NCI-H526 (cell line): ENCODE measurements at places on chromosomes 13 and 19.

- DNase-seq = no peak
Measured at GRCh38 chr13:104823709-104824108, 1711.8 kb downstream of the EFNB2 start.

DNA sequence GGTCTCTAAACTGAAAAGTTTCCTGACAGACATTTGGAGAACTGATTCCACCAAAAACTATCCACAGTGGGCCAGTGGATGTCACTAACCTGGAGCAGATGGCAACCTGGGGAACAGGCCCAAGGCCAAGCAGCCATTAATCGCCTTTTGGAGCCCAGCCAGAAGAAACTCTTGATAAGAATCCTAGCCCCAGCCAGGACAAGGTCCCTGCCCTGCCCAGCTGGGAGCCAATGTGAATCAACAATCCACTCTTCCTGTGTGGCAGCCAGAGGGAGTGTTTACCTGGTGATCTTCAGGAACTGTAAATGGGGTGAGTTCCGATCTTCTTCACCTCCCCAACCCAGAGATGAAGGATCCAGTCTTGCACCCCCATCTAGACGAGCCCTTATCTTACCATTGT is 14.5 kb upstream of the IGSF23 start:
- DNase-seq = no peak

DNA sequence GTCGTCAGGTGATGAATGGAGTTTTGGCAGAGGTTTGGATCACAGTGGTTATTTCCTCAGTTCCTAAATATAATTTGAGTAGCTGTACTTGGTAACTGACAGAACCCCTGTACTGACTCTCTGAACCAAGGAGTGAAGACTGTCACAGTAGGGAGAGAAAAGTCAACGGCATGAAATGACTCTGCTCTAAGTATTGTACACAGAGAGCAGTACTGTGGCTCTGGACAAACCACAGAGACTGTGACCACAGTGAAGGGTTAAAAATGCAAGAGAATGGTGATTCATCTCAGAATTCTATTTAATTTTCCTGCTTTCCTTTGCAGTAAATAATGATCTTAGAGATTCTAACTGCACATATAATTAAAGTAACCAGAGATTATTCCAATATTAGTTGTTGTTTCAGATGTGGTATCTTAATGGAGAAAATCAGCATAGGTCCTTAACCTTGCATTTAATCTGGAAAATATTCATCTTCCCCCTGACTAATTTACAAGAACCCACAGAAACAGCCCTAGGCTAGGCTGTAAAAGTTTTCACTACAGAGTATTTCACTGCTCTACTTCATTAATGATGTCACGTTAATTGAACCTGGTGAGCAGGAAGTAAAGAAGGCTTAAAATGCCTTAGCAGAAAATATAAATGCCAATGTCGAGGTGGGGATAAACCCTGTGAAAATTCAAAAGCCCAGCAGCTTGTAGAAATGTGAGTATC is 221.9 kb downstream of the LIG4 start:
- no peak for DNase-seq

- DNase-seq = no peak
Measured at GRCh38 chr13:43326100-43326499, 302.7 kb downstream of the DNAJC15 start.

- no peak for DNase-seq
Measured at GRCh38 chr19:45126654-45127053, 33.7 kb downstream of the PPP1R37 start.

DNA sequence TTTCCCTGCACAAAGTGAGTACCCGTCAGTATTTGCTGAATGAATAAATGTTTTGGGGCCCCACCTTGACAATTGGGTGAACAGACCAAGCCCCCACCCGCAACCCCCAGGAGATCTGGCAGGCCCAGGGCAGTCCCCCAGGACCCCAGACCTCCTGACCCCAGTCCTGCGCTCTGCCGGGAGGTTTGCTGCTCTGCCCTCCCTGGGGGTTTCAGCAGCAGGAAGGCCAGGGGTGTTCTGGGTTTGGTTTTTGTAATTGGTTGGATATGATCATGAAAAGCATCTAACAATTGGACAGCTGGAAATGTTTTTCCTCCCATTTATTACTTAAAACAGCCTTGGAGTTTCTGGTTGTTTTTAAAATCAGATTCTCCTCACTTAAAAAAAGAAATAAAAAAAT is 193.8 kb downstream of the URI1 start:
- DNase-seq = no peak

DNA sequence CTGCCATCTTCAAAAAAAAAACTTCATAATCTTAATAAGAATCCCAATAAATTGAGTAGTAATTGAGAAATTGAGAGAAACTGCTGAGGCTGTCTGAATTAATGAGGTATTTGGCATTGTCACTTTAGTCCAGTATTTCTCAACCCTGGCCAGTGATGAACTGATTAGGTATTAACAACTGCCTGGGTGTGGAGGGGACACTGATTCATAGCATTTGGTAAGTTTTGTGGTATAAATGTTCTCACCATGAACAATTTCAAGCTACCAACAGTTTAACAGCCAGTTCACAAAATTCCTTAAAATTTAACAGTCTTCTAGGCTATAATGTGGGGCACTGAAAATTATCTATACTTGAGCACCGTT is 18.3 kb downstream of the GPC6 start:
- DNase-seq = no peak
